ENCODE measurements at places on chromosomes 5 and 9. TPM values are rescaled to one million over a fixed set of nuclear protein-coding genes. Genes with fewer than 3 reads are reported as not detected.

GRCh38 chr9:109276469-109277440 is 44.1 kb downstream of the EPB41L4B start:
- no peak for DNase-seq

- DNase-seq = no peak
These were observed 700.6 kb downstream of the SEMA5A start for GRCh38 chr5:8845296-8845695.

DNA sequence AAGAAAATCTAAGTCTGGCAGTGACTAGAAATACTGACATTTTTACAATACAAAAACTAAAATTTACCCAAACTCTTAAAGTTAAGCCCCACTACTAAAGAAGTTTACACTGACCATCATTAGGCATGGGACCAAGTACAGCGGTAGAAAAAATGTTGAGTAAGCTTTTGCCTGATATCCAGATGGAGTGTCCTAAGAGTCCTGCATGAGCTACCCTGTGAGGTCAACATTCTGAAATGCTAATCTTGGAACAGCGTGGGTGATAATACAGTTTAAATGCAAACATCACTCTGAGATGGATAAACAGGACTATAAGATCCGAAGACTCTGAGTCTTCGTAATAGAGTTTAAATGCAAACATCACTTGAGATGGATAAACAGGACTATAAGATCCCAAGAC is 189.7 kb downstream of the DCP2 start:
- peak; percentile 39 for DNase-seq

GRCh38 chr5:146770980-146771379 is 107.6 kb downstream of the PPP2R2B start:
- no peak for DNase-seq

DNA sequence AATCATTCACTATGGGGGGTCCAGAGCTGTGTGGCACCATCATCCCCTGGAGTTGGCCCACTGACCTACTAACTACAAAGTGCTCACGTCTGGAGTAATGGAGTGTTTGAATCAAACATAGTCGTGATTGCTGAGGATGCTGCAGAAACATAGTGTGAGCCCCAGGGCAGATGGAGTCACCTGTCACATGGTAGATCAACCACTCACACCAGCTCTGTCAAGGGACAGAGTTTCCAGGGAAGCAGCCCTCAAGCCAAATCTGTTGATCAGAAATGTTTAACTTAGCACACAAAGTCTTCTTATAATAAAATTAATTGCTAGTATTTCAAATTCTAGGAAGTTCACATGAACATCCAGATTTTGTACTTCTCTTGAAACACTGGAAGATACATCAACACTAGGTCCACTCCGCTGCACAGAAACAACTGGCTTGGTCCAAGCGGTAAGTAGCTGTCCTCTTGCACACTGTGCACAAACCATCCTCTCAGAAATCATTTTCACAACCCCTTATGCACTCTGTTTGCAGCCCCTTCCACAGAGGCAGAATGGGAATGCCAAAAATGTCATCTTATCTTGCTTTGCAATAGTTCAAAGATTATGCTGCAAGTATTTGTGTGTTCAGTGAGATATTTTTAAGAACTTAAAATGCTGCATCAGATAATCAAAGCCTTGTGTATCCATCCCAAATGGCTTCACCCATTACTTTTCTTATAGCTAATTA is 191.0 kb downstream of the EPB41L4A start:
- no peak for DNase-seq

DNA sequence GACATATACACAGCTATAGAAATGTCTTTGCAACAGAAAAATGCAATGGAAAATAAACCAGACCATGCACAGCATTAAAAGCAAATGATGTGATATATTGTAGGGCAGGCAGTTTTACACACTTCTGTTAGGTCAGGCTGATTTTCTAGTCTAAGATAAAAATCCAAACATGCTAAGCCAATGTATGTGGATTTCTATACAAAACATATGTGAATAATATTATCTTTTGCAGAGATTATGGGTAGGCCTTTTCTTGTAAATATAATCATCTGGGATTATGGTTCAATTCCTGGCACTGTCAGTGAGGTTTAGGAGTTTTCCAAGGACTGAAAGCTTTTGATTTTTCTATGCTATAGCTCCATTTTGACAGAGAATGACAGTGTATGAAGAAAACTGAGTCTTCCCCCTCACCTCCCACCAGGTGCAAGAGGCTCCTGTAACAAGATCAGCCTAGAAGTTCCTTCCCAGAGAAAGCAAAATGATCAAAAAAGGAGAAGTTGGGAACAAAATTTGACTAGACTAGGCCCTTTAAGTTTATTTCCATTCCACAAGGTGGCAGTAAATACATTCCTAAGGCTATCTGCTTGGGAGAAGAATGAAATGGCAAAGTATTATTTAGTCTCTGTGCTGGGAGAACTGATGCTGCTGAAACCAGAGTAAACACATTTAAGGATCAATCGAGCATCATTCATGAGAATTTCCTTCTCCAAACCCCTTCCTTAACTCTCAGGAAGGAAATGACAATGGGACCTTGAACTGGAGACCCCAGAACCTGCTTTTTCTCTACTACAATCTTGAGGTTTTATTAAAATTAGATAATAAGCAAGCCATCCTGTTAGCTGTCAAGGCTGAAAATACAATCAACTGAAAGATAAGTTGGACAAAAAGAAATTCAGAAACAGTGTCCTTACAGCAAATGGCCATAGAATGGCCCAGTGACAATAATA is 133.0 kb upstream of the TUT7 start:
- peak; percentile 43 for DNase-seq

GRCh38 chr9:37229882-37230482 is 109.6 kb downstream of the ZCCHC7 start:
- DNase-seq = peak; percentile 21

GRCh38 chr9:76414661-76415060 is 20.4 kb upstream of the RFK start:
- peak; percentile 67 for DNase-seq

- peak; percentile 32 for DNase-seq
These were observed 747.6 kb upstream of the EDIL3 start for GRCh38 chr5:85132269-85132668.

GRCh38 chr9:134505032-134505431 is 136.6 kb upstream of the COL5A1 start:
- DNase-seq = no peak

DNA sequence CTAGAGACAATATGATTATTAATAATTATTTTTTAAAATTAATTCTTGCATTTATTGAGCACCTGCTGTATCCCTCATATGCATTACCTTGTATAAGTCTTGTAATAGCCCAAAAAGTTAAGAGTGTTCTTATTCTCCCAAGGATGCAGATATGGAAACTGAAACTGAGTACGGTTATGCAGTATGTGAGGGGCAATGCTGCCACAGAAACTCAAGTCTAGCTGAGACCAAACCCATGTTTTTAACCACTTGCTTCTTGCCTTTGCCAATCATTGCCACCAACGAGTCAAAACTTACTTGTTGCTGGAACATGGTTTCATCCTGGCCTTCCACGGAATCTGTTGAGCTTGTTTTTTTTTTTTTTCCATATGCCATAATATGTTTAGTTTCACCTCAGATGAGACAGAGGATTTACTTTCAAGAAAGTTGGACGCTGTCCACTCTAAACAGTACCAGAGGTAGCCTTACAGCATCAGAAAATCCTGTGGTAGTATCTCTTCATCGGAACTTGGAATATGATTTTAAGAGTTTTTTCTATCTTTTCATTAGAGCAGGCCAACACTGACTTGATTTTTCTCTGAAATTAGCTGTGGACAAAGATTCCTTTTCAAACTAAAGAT is 27.9 kb downstream of the DOCK8 start:
- peak; percentile 59 for DNase-seq

GRCh38 chr5:155461304-155461703 is 447.7 kb downstream of the KIF4B start:
- DNase-seq = no peak

DNA sequence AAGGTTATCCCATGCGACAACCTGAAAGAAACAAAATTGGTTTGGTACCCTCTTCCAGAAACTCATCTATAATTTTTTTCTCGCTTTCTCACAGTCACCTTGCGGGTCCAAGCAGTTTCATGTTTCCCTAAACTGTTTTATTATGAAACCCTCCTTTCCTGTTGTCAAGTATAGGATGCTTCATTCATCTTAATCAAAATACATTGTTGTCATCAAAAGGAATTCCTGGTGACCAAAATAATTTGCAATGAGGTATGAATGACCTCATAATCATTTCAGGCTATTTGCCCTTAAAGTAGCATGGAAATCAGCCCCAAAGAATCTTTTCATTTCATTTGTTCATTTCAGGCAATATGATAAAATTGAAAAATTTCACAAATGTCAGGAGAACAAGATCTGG is 503.0 kb downstream of the SPATA31D1 start:
- DNase-seq = no peak

GRCh38 chr9:100087218-100087617 is 11.6 kb downstream of the ERP44 start:
- peak; percentile 80 for DNase-seq

- no peak for DNase-seq
These were observed 73.6 kb upstream of the STARD4 start for GRCh38 chr5:111585946-111586345.

DNA sequence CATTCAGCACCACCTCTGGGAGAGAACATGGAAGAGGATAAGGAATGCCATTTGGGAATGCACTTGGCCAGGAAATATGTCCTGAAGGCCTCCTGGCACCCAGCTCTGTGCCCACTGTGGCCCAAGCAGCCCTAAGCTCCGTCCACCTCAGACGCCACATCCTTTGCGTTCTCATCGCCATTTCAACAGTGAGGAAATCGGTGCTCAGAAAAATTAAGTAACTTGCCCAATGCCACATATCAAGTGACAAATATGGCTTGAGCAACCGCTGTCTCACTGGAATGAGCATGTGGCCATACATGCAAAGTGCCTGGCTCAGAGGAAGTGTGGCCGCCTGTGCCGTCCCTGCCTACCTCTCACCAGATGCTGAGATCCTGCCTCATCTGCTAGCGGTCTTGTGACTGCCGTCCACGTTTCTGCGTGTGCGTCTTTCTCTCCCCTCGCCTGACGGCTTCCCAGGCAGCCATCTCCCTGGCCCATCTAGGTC is 984 bp upstream of the DOK3 start:
- DNase-seq = no peak

The HDHD3 gene
- total RNA-seq = 12.5 TPM

The ADGRV1 gene
- total RNA-seq = 10.6 TPM

The CNTNAP3B gene
- total RNA-seq = 11.8 TPM

The PTPN3 gene
- total RNA-seq = 10.4 TPM

The SLC46A2 gene
- not detected for total RNA-seq

The PCDHGB6 gene
- 1.3 TPM for total RNA-seq

The CER1 gene
- total RNA-seq = not detected

The F12 gene
- 9.6 TPM for total RNA-seq

The SEMA5A gene
- 0.23 TPM for total RNA-seq

The LVRN gene
- 0.06 TPM for total RNA-seq

The TLX3 gene
- 20.1 TPM for total RNA-seq

The TAF1L gene
- total RNA-seq = 0.03 TPM

The IL11RA gene
- total RNA-seq = 6.1 TPM

The MYO10 gene
- 42.9 TPM for total RNA-seq

Data from Daoy (cell line).